Fibroblast of the aortic adventitia (primary cell): ENCODE measurements at places on chromosomes 3 and 15. TPM values are rescaled to one million over a fixed set of nuclear protein-coding genes. Genes with fewer than 3 reads are reported as not detected.

Gene SLC2A2
- not detected in 2 replicates for total RNA-seq

Gene MKRN3
- 0.45 and 0.65 TPM in 2 replicates for total RNA-seq

Gene CCDC54
- not detected in 2 replicates for total RNA-seq

Gene TF
- total RNA-seq, result under 0.01 and 4.0 TPM in 2 replicates

Gene NIT2
- 15.2 and 27.7 TPM in 2 replicates for total RNA-seq
